Adipocyte (in vitro differentiated cells): ENCODE measurements at places on chromosomes 12 and 14.

DNA sequence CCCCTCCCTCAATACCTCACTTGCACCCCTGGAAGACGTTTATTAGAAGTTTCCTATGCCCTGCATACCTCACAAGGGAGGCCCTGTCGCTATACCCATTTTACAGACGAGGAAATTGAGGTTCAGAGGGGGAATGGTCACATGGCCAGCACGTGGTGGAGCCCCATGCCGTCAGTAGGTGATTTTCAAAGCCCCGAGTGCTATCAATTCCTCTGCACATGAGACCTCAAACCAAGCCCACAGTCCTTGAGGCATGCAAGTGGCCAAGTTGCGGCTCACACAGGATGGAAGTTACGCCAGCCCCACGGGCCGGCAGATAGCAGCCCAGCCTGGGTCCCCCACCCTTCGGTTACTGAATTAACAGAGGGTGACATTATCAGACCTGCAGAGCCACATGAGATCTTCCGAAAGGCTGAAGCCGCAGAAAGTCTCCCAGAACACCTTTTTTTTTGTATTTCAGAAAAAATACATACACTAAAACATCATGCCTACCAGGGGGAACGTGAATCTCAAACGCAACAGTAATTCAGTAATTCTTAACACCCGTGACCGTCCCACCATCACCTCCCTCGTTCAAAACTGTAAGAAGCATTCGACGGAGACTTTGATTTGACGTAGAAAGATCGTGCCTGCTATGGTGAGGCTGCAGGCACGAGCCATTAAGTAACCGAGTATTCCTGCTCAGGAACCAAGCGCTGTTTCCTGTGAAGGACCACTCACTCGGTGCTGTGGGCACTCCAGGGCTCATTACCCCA lies 129.0 kb downstream of the RFLNA start:
- DNase-seq = peak; percentile 3

DNA sequence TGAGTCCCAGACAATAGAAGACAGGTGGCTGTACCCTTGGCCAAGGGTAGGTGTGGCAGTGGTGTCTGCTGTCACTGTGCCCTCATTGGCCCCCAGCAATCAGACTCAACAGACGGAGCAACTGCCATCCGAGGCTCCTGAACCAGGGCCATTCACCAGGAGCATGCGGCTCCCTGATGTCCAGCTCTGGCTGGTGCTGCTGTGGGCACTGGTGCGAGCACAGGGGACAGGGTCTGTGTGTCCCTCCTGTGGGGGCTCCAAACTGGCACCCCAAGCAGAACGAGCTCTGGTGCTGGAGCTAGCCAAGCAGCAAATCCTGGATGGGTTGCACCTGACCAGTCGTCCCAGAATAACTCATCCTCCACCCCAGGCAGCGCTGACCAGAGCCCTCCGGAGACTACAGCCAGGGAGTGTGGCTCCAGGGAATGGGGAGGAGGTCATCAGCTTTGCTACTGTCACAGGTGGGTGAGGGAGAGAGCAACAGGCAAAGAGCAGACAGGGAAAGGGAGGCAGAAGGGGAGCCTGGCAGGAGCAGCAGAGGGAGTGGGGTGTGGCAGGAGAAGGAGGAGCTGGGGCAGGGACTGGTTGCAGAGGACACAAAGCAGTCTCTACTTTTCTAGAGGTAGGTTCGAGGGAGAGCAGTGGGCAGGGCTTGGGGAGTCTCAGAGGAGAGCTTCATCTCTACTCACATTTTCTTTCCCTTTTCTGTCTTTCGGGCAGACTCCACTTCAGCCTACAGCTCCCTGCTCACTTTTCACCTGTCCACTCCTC lies 452 bp downstream of the INHBE start:
- DNase-seq = no peak

- DNase-seq = peak; percentile 12
Observed at GRCh38 chr12:116597886-116598285, 38.7 kb downstream of the MAP1LC3B2 start.

- DNase-seq = no peak
Observed at GRCh38 chr12:108304633-108305032, 34.5 kb downstream of the CMKLR1 start.
